Caki2 (cell line): ENCODE measurements at places on chromosomes 16 and 17. TPM values are rescaled to one million over a fixed set of nuclear protein-coding genes. Genes with fewer than 3 reads are reported as not detected.

Gene MT1F
- 17.6 TPM in 1 of 2 replicates, not detected in the other for total RNA-seq

Gene UNC45B
- not detected in 2 replicates for total RNA-seq

Gene ZFPM1
- 0.35 and 1.3 TPM in 2 replicates for total RNA-seq

Gene SYCE1L
- 2.0 and 18.5 TPM in 2 replicates for total RNA-seq

Gene KCNH6
- 0.09 TPM in 1 of 2 replicates, not detected in the other for total RNA-seq

Gene ANKRD13B
- 15.8 and 17.3 TPM in 2 replicates for total RNA-seq

Gene TP53TG3
- not detected in 2 replicates for total RNA-seq

GRCh38 chr17:27985736-27986399, 56.6 kb upstream of the NLK start:
- DNase-seq: no peak

DNA sequence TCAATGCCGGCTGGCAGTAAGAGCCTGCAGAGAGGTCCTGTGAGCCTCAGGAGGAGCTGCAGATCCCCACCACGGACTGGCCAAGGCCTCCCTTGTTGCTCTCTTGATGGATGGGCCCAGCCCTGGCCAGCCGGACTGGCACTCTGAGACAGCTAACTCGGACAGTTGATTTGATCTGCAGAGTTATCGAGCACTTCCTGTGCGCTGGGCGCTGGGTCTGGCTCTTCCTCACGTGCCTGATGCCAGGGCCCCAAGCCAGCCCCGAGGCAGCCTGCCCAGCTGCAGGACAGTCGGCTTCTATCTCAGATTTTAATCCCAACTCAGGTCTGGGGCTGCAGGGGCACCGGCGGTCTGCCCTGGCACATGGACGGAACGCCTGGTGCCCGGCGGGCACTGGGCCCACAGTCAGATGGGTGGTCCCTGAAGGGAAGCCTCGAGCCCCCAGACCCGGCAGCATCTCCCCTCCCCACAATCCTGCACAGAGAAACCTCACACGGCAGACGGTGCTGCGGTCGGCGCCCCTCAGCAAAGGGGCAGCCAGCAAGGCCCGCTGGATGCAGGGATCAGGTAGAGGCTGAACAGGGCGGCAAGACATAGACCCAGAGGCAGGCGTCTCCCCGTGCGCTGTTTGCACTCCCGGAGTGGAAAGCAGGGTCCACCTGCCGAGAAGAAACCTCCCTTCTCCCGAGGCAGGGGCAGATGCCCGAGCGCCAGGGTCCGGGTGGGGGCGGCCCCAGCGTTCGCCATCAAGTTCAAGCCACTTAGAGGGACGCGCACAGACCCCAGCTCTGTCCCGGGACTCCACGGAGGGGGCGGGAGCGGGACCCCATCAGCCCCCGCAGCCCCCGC, 34.0 kb downstream of the TIMM22 start:
- DNase-seq: no peak

GRCh38 chr17:82822281-82822680, 17.5 kb downstream of the ZNF750 start:
- DNase-seq: no peak

DNA sequence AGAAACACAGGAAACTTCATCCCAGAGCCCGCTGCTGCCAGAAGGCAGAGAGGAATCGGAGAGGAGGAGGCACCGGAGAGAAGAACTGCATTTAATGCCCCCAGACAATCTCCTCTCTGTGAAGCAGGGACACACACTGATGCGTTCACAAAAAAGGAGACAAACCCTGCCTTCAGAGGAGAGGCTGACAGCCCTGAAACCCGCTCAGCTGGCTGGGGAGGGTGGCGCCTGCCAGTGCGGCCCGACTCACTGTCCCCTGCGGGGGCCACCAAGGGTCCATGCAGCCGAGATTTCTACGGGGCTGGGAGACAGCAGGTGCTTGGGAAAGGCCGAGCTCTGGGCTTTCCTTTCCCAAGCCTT, 21.9 kb upstream of the CACNG1 start:
- DNase-seq: no peak

GRCh38 chr17:39814497-39814896, 49.6 kb downstream of the IKZF3 start:
- no peak for DNase-seq

GRCh38 chr16:85600078-85600477, 13.0 kb upstream of the GSE1 start:
- no peak for DNase-seq

DNA sequence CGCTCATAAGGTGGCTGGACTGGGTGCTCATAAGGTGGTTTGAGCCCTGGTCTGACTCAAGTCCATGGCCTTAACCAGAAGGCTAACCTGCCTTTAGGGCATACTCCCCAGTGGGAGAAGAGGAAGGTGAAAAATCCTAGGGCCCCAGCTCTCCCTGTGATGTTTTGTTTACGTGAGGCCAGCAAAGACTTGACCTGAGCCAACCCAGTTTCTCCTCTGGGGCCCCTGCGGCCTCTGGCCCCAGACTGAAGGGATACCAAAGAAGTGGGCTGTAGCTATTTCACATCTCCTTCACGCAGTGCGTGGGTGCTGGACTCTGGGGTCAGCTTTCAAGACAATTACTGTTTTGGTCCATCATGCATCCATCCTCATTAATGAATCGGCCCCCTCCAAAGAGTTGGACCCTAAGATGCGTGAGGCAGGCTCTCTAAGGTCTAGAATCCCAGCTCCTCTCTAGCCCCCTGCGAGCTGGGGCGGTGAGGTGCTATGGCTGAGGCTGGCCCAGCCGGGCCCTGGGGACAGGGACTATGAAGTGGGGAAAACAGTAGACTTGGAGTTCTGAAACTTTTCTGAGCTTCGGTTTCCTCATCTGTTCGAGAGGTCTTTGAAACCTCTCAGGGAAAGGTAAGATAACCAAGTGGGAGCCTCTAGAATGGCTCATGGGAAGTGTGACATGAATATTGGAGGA, 1.5 kb downstream of the SH2B1 start:
- DNase-seq: no peak

DNA sequence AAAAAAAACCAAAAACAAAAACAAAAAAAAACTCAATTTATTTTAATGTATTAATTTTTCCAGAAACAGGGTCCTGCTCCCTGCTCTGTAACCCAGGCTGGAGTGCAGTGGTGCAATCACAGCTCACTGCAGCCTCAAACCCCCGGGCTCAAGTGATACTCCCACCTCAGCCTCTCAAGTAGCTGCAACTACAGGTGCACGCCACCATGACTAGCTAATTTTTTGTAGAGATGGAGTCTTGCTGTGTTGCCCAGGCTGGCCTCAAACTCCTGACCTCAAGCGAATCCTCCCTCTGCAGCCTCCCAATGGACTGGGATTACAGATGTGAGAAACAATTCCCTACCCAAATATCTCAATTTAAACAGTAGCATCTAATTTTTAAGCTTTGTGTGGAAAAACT, 25.2 kb upstream of the EMP2 start:
- no peak for DNase-seq

- peak; percentile 16 for DNase-seq
Measured at GRCh38 chr16:83561876-83562275, 245.9 kb upstream of the HSBP1 start.

DNA sequence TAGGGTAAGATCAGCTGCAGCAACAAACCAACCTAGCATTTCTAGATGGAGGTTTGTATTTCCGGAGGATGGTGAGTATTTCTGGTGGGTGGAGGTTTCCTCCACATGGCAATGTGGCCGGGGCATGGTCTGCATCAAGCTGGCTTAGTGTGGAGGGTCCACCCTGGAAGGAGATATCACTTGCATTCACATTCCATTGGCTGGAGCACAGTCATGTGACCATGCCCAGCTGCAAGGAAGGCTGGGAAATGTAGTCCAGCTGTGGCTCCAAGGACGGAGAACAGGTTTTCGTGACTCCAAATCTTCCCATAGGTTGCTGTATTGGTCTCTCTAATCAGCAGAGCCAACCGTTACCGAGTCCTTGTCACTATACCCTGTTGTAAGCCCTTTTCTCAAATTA, 68.7 kb downstream of the RAI1 start:
- DNase-seq: no peak

DNA sequence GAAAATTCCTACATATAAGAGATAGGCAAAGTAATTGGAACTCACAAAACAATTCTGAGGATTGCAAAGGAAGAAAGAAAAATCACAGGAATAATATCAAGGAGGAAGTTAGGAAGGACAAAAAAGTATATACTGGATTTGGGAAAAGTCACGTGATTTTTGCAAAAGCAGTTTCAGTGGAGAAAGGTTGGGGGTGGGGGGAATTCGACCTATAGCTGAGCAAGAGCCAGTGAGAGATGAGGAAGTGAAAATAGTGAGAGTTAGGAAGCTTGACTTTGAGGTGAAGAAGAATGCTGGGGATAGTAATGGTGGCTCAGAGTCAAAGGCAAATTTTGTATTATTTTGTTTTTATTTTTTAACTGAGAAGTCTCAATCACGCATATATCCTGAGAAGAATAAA, 438.0 kb upstream of the PMFBP1 start:
- no peak for DNase-seq

- no peak for DNase-seq
Measured at GRCh38 chr16:86528061-86528929, 18.0 kb downstream of the FOXF1 start.

DNA sequence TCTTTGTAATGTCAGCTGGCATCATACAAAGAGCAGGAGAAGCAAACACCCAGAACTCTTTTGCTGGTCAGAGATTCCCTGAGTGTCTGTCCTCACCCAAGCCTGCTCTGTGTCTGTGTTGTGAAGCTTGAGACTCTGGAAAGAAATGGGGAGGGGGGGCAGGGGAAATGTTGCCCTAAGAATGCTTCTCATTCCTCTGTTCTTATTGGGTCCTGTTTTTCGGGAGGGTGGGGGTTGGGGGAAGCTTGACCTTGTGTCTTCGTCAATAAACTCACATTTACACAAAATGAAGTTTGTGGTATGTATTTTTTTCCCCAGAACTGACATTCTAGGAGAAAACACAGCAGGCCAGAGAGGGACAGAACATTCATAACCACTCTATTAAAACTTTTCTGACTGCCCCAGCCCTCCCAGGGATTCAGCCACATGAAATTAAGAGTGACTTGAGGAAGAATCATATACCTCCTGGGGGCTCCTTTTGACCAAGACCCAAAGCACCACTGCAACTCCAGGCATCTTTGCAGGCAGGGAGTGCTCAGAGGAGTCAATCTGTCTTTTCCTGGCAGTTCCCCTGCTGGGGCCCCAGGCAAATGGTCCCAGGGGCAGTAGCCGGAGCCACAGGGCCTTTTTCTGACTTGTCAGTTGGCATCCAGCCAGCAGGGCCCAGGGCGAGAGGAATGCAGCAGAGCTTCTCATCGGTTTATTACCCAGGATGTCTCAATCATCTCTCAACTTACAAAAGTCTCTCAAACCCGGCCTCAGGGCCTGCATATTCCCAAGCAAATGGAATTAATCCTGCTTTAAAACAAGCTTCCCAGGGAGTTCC, 5.1 kb upstream of the RASL10B start:
- DNase-seq: peak; percentile 13

DNA sequence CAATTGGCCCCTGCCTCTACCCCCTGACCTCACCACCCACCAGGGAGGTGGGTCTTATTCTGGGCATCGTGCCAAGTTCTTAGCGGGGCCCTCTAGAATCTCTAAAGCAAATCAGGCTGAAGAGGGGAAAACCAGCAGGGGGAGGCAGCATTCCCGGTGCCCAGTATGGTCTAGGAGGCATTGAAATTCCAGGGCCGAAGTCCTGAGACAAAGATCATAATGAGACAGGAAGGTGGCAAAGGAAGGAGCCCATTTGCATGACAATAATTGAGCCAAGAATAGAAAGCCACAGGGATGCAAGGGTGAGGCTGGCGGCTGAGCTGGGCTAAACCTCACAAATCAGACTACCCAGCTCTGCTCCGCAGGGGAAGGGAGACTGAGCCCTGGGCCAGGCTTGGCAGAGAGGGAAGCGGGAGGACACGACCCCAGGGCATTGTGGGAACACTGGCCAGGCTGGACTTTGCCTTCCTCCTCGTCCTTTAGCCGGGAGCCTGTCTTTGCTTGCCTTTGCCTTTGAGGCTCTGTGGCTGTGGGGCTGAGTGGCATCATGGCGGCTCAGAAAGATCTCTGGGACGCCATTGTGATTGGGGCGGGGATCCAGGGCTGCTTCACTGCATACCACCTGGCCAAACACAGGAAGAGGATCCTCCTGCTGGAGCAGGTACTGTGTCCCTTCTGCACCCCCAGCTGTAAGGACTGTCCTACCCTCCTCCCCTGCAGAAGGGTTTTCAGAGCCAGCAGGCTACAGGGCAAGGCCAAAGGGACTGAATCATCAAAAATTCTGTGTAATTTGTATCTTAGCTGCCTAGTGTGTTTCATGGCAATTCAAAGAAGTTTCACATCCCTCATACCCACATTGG, at the start of gene PIPOX:
PIPOX (plus strand) TSS at position 463 of the 860 bp plus-strand sequence; CDS start at position 548, 85 bp downstream.
- peak; percentile 38 for DNase-seq

GRCh38 chr16:75727221-75727620, 931 bp upstream of the CPHXL start:
- DNase-seq: no peak

DNA sequence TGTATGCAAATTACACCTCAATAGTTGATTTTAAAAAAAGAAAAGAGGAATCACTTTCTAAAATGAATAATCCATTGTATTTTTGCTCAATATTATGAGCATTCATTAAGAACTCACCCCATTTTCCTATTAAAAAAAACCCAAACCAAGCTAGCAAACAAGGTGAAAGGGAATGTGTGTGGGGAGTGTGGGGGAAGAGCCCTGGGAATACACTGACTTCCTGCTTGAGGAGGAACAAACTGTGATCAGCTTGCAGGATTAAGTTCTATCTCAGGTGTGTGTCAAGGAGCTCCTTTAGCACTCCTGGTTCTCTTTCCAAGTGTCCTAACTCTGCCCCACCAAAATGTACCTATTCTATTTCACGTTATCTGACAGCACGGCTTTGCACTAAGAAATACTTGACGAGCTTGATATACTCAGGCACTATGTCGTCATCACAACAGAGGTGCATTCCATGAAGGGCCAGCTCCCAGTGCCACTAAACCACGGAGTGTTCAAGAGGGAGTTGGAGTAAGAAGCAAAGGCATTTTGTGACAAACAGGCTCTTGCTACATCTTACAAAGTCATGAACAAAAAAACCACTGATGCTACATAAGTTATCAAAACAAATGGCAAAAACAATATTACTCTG, 73.2 kb downstream of the MYH10 start:
- DNase-seq: no peak
